Activated CD4-positive, alpha-beta T cell treated with anti-CD3 and anti-CD28 coated beads, Interleukin-2, amount 10 ng/mL, durations not matched to agents 7 days and 5 days (primary cell): ENCODE measurements at places on chromosomes 4 and X. TPM values are rescaled to one million over a fixed set of nuclear protein-coding genes. Genes with fewer than 3 reads are reported as not detected.
A peak's percentile ranks its signal among the peaks of the same experiment; 100 is the strongest.

DNA sequence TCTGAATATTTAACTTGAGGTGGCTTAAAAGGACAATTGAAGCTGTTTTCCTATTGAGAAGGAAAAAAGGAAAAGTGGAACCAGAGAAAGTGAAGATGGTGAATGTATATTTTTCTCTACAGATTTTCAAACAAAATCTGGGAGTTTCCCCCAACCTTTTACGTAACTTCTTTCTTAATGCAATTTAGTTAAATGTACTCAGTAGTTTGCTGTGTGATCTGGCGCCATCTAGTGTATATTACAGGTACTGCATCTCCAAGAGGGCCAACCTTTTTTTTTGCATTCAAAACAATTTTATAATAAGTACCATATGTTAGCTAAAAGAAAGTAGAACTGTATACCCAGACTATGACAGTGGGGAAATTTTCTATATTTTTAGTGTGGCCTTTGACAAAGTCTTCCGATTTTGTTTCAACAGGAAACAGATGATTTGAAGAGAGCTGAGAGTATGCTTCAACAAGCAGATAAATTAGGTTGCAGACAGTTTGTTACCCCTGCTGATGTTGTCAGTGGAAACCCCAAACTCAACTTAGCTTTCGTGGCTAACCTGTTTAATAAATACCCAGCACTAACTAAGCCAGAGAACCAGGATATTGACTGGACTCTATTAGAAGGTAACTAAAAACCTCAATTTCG is 82.0 kb downstream of the PLS3 start:
- DNase-seq: peak; percentile 26
- H3K27ac ChIP-seq: no peak overlapping the region
- H3K4me3 ChIP-seq: no peak overlapping the region
- no peaks in the 10 kb centered on the region for H3K4me1 ChIP-seq
- no peaks in the 10 kb centered on the region for H3K36me3 ChIP-seq

DNA sequence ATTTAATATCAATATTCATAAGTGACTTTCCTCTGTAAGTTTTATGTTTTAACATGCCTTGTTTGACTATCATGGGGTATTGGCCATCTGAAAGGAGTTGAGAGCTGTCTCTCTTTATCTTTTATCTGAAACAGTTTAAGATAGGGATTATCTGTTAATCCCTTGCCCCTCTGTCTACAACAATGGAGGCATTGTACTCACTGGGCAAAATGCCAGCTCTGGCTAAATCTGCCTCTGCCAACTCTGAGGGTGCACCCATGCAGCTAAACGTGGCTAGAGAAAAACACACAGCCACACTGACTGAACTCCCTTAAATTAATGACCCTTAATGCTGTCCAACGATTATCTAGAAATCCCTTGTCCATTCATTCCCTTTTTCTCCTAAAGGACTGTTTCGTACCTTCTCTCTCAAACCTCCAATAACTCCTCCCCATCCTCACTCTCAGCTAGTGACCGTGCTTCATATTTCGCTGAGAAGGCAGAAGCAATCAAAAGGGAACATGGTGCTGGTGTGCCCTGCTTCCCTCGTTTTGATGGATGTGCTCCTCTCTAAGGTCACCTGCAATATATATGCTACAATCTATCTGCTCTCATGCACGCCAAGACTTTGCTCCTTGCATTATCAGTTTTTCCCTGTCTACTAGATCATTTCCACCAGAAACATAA is 10.3 kb downstream of the PHKA2 start:
- no peak overlapping the region for H3K4me3 ChIP-seq
- H3K27me3 ChIP-seq: no peaks in the 10 kb centered on the region
- DNase-seq: no peak
- H3K27ac ChIP-seq: no peak overlapping the region
- no peaks in the 10 kb centered on the region for H3K36me3 ChIP-seq

DNA sequence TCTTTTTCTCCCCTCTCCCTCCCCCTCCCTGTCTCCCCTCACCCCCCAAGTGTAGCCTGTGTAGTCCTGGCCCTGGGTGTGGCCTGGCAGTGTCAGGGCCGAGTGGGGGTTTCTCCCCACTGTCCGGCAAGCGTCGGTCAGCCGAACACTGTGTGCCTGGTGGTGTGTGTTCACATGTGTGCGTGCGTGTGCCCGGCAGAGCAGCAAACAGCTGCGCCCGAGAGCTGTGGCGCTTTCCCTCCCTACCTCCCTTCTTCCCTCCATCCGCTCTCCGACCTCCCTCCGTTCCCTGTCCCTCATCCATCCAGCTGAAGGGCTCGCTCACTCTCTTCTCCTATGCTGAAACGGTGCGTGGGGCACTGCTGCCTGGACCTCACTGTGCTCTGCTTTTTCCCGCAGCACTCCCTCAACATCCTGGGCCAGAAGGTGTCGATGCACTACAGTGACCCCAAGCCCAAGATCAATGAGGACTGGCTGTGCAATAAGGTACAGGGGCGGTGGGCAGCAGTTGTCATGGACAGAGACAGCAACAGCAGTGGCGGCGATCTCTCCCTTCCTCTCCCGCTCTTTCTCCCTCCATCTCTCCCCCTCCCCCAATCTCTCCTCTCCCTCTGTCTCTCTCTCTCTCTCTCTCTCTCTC is 17.4 kb upstream of the UBA1 start:
- peaks cover 26% of the 10 kb centered on the region for H3K36me3 ChIP-seq
- H3K4me1 ChIP-seq: peaks cover 2% of the 10 kb centered on the region

GRCh38 chr4:149248191-149248764 is 567.4 kb downstream of the IQCM start:
- no peak overlapping the region for H3K4me3 ChIP-seq
- H3K27me3 ChIP-seq: no peaks in the 10 kb centered on the region
- H3K36me3 ChIP-seq: no peaks in the 10 kb centered on the region
- no peak overlapping the region for H3K27ac ChIP-seq
- H3K4me1 ChIP-seq: no peaks in the 10 kb centered on the region

WAS gene
- total RNA-seq: 177 TPM

SLITRK2 gene
- total RNA-seq: not detected

CXCL5 gene
- not detected for total RNA-seq

HMGB2 gene
- total RNA-seq: 975 TPM

STOX2 gene
- total RNA-seq: not detected
